MV-4-11 (cell line): ENCODE measurements at places on chromosomes 1 and 21.

DNA sequence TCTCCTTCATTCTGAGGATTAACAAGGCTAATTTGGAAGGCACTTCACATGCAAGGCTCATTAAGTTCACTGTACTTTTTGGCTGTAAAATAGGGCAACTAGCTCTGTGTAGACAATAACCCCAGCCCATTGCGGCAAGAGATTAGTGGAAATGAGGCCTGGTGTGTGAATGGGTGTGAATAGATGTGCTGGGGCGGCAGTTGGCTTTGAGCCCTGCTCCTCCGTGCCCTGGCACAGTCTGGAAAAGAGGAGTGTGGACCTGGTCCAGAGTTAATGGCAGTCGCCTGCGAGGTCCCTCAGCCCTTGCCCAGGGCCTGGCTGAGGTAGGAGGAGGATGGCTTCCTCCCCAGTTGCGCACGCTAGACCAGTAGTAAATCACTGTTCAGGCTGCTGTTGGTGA, 4.8 kb downstream of the KISS1 start:
- no peak for DNase-seq

GRCh38 chr21:34930971-34931370, 118.1 kb downstream of the RUNX1 start:
- DNase-seq = no peak

GRCh38 chr1:207807690-207808321, 56.0 kb downstream of the CD46 start:
- DNase-seq = peak; percentile 75

DNA sequence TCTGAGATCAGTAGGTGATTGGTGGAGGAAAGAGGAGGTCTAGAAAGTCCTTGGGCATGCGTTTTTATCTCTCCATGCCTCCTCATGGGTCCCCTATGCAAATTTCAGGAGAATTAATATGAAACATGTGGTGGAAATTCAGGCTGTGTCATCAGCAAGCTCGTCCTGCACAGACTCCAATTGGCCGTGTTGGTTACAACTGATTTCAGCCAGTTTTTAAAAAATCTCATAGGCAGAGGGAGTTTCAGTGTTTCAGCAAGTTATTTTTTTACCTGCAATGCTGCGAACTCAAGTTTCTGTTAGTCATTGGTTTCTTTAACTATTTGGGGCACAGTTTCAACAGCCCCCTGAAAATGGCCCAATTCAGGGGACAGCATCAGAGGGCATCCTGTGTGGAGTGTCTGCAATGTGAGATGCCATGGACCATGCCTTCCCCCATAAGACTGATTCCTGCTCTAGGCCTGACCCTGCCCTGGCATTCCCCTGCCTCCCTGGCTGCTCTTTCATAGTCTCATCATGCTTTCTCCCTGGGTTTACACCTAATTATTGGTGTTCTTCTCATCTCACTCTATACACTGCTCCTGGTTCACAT, 59.9 kb downstream of the C1orf198 start:
- no peak for DNase-seq

GRCh38 chr1:34398916-34399275, 222.2 kb downstream of the C1orf94 start:
- DNase-seq = no peak
